CD4-positive, alpha-beta T cell treated with Interleukin-6 for 4 hours (primary cell): ENCODE measurements at places on chromosomes 16 and 17.
A peak's percentile ranks its signal among the peaks of the same experiment; 100 is the strongest.

DNA sequence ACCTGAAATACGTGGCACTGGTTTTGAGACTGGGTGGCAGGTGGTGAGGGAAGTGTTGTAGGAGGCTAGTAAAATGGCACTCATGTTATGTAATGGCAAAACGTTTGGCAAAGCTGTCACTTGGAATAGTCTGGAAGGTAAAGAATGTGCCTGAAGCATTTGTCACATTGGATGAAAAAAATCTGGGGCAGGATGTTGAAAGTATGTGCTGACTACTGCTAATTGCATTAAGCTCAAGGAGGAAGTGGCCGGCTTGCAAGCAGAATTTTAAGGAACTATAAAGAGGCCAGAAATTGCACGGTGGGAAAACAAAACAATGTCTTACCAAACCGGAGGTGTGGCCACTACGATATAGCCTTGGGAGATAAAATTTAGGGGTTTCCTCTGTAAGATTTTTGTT, 26.6 kb upstream of the NLRP1 start:
- no peak for DNase-seq

DNA sequence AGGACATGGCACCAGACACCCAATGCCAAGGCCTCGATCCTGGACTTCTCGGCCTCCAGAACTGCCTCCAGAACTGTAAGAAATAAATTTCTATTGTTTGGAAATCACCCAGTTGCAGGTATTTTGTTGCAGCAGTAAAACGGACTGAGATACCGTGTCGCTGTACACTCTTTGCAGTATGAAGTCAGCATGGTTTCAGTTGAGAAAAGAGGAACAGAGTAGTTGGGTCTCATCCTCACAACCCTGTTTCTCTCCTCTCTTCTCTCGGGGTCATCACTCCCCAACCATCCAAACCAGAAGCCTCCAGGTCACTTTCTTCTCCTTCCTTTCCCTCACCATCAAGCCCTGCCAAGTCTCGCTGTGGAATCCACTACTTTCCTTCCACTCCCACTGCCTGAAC, 77.8 kb downstream of the ADCY9 start:
- no peak for DNase-seq

- no peak for DNase-seq
Measured at GRCh38 chr16:73426433-73427160, 378.7 kb upstream of the ZFHX3 start.

GRCh38 chr17:48841395-48841831, 10.6 kb downstream of the CALCOCO2 start:
- DNase-seq: peak; percentile 36

DNA sequence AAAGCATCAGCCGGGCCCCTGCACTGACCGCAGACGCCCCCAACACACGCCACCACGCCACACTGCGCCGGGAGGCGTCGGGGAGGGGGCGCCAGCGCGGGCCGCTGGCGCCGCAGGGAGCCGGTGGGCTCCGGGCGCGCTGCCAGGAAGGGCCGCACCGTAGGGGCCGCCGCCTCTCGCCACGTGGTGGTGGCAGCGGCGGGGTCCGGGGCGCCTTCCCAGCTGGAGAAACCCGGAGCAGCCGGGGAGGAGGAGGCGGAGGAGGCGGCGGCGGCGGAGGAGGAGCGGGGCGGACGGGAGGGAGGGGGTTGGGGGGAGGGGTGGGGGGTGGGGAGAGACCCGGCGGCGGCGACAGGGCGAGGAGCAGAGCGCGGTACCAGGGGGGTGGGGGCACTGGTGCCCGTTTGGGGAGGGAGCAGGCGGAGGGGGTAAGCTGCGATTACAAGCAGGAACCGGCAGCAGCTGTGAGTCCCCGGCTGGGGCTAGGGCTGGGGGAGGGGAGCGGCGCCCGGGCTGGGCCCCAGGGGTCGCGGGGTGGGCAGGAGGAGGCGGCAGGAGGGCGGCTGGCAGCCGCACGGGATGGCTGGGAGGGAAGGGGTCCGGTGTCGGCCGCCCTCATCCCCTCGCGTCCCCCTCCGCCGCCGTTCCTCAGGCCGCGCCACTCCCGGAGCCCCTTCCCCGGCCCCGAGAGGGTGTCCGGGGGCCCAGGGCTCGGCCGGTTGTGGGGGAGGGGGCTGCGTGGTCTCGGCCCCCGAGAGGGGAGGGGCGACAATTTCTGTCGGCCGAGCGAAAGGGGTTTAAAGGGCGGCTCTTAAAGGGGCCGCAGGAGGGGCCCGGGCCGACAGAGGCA, at the start of gene TBKBP1:
TSS of gene TBKBP1 (plus strand) at position 431 of the 850 bp plus-strand sequence. CDS start 1,952 bp downstream, outside the sequence.
- DNase-seq: peak; percentile 68
